ENCODE measurements at places on chromosomes 7 and 10.

DNA sequence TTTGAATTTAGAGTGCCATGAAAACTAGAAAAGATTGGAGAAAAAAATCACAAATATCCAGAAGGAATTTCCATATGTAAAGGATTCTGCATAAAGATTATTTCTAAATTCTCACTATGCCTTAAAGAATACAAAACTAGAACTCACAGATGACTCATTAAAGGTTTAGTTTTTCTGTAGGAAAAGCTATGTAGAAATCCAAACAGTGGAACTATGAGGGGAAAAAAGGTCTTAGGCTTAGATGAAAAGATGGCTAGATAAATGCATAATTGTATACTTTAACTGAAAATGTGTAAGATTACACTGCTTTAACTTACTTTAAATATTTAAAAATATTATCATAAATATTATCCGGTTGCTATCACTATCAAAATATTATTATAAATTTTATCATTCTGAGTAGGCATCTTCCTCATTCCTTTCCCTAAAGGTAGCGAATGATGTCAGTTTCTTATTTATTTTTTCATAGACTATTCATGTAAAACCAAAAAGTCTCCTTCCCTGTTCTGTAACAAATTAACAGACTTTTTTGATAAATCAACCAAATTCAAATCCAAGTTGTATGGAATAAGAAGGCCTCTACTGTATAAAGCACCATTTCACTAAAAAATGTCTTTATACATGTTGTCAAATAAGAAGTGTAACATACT lies 69.1 kb upstream of the COMTD1 start:
- DNase-seq = no peak

DNA sequence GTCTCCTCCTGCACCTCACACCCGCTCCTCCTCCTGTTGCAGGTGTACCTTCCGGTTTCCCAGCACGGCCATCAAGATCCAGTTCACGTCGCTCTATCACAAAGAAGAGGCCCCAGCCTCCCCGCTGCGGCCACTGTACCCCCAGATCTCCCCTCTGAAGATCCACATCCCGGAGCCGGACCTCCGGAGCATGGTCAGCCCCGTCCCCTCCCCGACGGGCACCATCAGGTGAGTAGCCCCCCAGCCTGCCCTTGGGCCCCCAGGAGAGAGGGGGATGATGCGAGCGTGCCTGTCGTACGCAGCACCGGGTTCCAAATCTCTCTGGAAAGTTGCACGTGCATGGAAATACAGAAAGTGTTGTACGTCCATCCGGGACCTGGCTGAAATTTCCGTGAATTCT lies 34.6 kb upstream of the AP5Z1 start:
- DNase-seq = no peak

- DNase-seq = no peak
Measured at GRCh38 chr10:54808186-54808935, 7.3 kb upstream of the PCDH15 start.

DNA sequence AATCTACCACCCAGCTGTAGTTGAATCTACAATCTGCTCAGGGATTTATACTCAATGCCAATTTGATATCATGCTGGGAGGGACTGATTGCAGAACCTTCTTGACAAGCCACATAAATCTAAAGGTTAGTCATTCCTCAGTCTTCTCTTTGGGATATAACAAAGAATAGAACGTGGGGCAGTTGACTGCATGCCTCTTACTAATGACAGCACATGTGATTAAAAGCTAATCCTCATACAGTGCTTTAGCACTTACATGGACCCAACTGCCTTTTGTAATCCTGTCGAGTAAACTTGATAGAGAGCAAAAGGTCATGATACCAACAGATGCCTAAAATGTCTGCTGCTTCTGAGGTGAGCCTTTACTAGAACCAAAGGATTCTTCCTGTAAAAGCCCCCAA lies 12.3 kb downstream of the KLHL7 start:
- DNase-seq = no peak

GRCh38 chr10:50322077-50322476 lies 70.8 kb upstream of the ASAH2 start:
- DNase-seq = no peak

DNA sequence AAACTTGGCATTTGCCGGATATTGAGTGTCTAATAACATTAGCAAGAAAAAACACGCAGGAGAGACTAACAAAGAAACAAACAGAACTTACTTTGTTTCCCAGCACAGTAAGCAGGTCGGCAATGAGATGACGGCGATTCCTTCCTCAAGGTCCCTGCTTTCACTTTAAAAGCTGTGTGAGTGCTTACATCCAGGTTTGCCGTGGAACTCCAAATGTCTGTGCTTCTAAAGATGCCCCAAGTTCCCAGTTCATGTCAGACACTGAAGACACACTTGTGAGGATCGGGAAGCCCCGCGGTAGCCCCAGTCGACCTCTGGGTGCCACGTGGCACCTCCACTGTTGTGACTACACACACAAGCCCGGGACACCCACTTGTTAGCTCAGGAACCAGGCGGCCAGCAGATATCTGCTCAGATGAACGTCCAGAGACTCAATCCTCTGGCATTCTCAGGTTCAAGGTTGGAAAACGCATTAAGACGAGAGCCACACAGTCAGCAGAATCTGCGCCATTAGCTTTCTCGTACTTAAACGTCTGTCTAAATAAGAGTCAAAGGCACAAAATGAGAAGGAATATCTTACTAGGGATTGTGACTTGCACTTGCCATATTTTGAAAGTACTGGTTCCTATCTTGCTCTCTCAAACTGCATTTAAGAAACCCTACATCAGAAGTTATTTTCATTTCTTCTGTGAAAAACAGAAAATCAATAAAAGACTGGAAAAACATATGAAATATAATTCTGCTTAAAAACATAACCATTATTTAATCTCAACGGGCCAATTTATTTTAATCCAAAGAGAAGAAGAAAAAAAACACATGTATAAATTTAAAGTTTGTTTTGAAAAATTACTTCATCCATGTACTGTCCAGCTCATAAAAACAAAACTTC lies 207.6 kb upstream of the KLF14 start:
- no peak for DNase-seq

DNA sequence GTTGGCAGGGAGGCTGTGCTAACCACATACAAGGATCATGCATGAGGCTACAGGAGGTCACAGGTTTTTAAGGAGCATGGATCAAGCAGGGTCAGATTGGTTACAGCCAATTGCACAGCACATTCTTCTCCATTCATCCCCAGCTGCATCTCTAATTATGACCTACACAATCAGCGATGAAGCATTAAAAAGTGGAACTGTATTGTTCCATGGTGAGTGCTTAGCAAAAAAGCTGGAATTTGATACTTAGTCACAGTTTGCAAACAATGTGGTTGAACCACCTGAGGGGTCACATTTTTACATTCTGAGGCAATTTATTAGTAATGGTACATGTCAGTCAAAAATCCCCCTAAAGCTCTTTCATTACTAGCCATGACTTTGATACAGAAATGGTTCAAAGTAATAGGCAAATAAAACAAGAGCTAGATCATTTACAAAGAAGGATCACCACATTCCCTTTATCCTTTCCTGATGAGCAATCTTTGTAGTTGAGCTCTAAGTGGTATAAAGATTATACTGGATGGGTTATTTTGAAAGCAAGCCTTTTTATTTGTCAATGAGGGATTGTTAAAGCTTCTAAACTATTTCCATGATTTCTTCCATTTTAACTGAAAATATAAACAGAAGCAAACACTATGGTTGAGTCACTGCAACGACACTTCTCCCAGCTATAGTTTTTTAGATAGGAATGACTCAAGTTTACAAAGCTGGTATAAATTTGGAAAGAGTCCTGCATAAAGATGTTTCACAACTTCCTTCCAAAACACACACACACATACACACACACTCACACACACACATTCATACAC lies 217.8 kb upstream of the SEMA3A start:
- peak; percentile 89 for DNase-seq

GRCh38 chr10:34437906-34438305 lies 377.2 kb downstream of the PARD3 start:
- no peak for DNase-seq

GRCh38 chr10:118523775-118524174 lies 71.7 kb downstream of the PRLHR start:
- no peak for DNase-seq

DNA sequence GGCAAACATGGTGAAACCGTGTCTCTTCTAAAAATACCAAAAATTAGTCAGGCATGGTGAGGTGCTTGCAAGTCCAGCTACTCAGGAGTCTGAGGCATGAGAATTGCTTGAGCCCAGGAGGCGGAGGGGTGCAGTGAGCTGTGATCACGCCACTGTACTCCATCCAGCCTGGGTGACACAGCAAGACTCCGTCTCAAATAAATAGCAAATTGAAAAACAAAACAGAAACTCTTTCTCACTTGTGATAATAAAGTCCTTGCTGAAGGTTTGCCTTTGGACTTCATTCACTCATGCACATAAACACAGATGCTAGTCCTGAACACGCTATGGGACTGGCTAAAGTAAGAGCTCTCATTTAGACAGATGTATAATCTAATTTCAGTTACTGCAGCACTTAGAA lies 37.6 kb downstream of the ANK3 start:
- no peak for DNase-seq

GRCh38 chr7:73452999-73453635 lies 19.5 kb downstream of the FZD9 start:
- no peak for DNase-seq

DNA sequence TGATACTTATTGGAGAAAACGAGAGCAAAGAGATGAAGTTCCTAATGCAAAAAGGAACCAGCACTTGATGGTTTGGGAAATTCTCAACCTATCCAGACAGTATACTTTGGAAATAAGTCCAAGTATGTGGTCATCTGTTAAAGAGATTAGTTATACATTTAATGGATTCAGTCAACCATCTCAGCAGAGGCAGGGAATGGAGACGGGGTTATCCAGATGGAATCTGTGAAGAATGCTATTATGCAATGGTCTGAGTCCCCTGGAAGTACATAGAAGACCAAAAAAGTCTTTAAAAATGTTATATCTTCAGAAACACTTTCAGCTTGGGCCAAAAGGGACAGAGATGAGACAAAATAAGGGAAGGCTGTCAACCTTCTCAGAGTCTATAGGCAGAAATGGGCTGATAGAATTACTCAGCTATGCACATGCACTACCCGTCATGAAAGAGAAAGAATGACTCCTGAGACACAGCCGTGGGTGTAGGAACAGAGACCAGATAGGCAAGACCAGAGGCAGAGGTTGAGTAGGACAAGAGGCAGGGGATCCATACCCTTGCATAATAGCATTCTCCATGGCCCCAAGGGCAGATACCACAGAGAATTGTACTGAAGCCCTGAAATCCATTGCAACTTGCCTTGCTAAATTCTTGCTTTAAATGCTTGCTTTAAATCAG lies 738.8 kb upstream of the POT1 start:
- no peak for DNase-seq

- no peak for DNase-seq
Measured at GRCh38 chr7:102830197-102830596, 81.4 kb downstream of the FAM185A start.

DNA sequence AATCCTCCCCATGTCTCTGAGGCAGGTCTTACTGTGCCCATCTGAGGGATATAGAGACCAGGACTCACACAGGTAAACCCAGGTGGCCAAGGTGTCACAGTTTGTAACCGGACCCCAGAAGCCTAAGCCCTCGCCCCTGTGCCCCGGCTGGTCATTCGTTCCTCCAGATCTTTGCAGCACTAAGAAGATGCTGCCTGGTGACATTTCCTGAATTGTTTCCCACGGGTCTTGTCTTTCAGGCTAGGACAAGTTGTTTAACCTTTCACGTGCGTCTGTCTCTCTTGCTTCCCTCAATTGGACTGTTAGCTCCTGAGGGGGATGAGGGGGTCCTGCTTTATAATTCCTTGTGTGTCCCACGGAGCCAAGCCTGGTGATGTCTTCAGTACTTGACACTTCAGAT lies 158.0 kb downstream of the KCNMA1 start:
- no peak for DNase-seq

DNA sequence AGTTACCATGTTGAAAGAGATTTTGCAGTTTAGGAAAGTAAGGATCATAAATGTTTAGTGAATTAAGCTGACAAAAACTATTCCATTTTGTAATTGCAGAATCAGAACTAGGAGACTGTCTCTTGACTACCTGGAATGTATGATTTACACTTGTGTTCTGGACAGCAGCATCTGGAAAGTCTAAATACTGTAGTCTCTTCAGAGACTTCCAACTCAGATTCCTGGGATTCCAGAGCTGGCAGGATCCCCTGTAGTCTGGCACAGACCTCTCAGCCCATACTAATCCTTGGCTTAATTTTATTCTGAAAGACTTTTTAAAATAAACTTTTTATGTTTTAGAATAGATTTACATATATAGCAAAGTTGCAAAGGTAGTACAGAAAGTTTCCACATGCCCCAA lies 452.7 kb downstream of the DPP6 start:
- DNase-seq = no peak

DNA sequence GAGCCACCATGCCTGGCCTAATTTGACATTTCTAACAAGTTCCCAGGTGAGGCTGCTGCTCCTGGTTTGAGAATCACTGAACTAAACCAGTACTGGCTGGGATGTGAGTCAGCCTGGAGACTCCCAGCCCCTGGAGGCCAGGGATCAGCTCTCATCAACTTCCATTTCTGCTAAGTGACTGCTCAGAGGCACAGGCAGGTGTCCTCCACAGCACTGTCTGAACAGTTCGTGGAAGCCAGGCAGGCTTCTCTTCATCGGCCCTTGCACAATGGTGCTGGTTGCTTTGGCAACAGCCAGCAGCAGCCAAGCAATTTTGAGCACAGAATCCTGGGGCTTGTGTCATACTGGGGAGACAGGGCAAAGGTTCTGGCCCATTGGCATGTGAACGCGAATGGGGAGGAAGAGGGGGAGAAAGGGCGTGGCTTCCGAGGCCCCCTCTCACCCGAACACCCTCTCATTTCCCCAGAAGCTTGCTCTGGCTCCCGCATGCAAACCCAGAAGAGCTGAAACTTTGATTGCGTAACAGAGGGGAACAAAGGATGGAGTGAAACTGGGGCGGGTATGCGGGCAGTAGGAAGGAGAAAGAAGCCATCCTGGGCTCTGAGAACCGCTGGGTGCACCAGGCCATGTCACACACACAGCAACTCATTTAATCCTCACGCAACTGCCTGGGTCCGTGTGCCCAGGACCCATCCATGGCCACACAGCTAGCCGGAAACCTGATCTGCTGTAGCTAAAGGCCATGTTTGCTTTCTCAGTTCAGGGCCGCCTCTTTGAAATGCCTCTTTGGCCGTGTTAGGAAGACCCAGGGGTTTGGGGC lies 9.0 kb upstream of the POR start:
- DNase-seq = peak; percentile 33

Data from skeletal muscle cell (primary cell).